ENCODE measurements at places on chromosomes 2 and 18.

DNA sequence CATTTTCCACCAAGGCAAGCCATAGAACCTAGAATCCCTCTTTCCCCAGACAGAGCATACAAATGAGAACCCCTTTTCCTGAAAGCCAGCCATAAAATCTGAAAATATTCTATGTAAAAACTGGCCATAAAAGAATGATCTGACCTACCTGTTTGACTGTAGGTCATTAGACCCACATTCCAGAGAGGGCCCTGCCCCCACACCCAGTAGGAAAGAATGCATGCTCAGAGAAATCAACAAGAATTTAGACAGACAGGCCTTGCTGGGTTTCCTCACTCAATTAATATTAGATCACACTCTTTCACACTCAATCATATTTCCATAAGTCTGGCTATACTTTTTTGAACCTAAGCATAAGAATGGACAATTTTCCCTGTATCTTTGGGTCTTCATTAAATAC lies 929.5 kb downstream of the ERBB4 start:
- DNase-seq = no peak

DNA sequence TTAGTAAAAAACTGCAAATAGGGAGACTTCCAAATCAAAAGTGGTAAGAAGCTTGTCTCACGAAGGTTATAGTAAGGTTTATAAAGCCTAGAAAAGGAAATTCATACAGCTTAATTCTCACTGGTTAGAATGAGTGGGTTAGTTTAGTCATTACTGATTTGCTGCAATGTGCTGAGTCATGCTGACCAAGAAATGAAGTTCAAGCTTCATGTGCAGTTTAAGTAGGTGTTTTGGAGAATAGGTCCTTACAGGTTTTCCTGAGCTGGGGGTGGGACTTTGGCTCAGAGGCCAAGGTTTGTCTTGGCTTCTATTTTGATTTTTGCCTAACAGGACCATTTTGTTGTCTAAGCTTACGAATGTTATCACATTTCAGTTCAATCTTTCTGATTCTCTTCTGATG lies 15.1 kb downstream of the CLIP4 start:
- DNase-seq = peak; percentile 68

GRCh38 chr2:4354678-4355077 lies 651.3 kb downstream of the DCDC2C start:
- no peak for DNase-seq

- no peak for DNase-seq
Observed at GRCh38 chr2:66957677-66958076, 439.5 kb upstream of the ETAA1 start.

- no peak for DNase-seq
Observed at GRCh38 chr18:69596345-69596744, 195.7 kb downstream of the DOK6 start.

DNA sequence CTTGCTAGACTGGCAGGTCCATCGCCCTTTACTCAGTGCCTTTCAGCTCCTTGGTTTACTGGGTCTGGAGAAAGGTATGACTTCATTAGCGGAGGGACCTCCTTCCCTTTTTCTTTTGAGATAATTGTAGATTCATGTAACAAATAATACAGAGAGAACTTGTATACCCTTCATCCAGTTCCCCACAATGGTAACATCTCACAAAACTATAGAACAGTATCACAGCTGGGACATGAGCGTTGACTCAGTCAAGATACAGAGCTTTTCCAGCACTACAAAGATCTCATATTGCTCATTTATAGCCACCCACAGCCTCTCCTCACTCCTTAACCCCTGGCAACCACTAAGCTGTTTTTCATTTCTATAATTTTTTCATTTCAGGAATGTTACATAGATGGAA lies 59.8 kb downstream of the ZNF532 start:
- no peak for DNase-seq

GRCh38 chr2:238296638-238297457 lies 8.4 kb upstream of the PER2 start:
- no peak for DNase-seq

DNA sequence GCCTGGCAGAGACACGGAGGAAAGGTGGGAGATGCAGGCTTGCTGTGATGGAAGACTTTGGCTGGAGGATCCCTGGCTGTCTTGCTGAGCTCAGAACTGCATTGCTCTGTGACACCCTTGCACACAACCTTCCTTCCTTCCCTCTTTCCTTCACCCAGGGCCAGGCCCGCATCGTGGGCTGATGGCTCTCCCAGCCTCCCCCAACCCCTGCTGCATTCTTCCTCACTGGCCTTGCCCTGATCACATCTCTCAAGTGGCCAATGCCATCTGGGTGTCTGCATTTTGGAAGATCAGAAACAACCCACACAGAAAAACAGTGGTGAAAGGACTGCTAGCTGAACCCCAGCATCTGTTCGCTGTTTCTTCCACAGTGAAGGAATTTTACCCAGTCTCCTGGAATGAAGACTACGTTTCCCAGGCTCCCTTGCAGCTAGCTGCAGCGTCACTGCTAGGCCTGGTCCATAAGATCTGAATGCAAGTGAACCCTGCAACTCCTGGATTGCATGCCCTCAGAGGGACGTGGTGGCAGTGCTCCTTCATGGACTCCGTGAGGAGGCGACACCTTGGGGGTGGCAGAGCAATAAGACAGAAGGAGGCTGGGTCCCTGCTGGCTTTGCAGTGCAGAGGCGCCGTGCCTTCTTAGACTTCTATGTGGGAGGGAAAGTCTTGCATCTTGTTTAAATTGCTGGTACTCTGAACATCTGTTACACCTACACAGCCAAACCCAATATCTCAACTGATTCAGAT lies 78.9 kb upstream of the YWHAQ start:
- DNase-seq = no peak

DNA sequence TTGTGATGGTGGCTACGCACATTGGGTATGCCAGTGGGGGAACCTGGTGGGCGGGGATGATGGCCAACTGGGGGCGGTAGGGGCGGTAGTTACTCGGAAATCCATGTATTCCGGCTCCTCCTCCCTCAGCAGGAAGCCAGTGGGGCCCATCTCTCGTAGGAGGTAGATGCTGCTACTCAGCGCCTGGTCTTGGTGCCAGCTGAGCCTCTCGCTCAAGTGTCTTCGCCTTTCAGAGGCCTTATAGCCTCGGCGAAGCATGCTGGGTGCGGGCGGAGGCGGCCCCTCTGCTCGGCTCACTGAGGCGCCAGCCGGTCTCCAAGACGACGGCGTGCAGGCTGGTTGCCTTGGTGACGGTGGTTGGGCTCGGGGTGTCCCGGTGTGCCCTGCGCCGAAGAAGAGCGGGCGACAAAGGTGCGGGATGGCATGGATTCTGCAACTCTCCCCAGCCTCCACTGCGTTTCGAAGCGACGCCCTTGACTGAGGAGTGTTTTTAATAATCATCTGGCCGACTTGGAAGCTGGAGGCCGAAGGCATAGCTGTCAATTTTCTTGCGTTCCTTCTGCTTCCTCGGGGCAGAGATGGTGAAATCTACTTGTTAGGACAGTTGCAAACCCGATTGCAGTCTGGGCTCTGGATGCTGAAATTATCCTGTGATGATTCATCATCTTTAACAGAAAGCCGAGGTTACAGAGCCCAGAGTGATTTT lies at the start of gene ZSWIM2:
ZSWIM2 (minus strand) TSS at position 298 of the 706 bp plus-strand sequence; CDS start at position 258, 40 bp downstream.
- peak; percentile 83 for DNase-seq

GRCh38 chr2:66753660-66754059 lies 318.7 kb downstream of the MEIS1 start:
- DNase-seq = no peak

DNA sequence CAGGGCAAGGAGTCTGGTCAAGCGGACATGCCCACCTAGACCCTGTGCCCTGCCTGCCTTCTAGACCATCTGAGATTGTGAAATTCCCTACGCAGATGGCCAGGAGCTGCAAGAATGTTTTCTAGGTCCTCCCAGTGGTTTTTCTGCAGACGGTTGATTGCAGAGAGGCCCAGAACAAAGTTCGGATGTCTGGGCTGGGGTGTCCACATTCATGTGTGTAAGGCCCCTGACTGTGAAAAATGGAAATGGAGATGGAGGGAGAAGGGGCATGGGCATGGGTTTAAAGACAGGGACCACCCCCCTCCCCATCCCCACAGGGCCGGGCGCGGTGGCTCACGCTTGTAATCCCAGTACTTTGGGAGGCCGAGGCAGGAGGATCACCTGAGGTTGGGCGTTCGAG lies 11.8 kb downstream of the ARHGAP25 start:
- no peak for DNase-seq

DNA sequence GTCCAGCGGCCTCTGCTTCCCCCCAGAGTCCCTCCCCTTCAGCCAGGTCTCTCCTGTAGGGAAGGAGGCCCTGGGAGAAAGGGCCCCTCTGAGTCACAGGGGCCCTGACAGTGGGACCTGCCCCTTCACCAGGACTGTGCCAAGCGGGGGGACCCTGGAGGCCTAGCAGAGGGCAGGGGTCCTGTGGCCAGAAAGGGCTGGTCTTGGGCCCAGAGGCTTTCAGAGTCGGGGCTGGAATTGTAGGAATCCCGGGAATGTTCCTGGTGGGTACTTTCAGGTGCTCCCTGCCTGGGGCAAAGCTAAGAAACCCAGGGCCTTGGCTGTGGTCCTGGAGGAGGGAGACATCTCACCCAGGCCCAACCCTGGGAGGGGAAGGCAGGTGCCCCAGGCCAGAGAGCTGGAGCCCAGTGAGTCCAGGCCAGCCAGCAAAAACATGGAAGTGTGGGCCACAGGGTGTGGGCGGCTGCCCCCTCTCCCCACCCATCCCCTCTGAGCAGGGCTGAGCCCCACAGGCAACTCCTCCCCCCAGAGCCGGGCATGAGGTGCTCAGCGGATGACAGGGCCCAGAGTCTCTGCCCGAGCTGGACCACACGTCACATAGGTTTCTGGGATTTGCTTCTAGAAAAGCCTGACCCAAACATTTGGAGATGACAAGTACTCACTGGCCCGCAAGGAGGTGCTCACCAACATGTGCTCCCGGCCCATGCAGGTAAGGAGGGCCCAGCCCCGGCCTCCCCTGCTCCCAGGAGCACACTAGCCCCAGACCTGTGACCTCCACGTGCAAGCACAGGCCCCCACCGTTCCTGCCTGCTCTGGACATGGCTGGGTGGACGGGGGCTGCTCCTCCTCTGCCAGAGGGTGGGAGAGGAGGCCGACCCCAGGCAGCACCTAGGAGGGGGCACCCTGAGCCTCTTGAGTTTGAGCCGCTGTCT lies 48.2 kb upstream of the ALPP start:
- peak; percentile 92 for DNase-seq

- DNase-seq = peak; percentile 25
Observed at GRCh38 chr18:50099725-50100407, 95.1 kb downstream of the MYO5B start.

- DNase-seq = no peak
Observed at GRCh38 chr18:11714244-11714918, 25.3 kb downstream of the GNAL start.

GRCh38 chr2:110107092-110108079 lies 8.2 kb downstream of the MALL start:
- DNase-seq = peak; percentile 40

DNA sequence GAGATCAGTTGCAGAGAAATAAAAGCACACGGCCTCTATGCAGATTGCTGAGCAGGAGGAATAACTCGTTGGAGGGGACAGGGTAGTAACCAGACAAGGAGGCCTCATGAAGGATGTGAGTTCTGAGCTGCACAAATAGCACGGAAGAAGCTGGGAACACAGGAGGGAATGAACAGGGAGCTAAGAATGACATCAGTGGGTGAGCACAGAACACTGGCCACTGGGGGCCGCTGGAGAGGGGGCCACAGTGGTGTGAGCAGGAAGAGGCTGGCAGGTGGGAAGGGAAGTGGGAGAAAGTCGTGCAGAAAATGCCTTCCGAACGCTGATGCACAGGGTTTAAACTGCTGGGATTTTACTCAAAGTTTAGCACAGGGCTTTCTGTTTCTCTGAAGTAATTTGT lies 61.0 kb downstream of the ZAP70 start:
- DNase-seq = peak; percentile 5

DNA sequence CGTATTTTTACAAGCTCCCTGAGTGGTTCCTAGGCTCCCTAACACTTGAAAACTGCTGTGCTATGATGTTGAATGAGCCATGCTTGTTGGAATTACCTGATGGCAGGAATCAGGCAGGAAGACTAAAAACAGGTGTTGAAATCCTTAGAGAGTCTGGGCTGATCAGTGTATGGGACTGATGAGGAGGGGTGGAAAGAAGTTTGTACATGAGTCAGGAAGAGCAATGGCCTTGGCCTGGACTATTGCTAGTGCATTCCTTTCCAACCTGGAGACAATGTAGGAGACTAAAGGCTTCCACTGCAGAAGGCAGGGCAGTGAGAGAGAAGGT lies 25.0 kb upstream of the TMBIM1 start:
- peak; percentile 4 for DNase-seq

DNA sequence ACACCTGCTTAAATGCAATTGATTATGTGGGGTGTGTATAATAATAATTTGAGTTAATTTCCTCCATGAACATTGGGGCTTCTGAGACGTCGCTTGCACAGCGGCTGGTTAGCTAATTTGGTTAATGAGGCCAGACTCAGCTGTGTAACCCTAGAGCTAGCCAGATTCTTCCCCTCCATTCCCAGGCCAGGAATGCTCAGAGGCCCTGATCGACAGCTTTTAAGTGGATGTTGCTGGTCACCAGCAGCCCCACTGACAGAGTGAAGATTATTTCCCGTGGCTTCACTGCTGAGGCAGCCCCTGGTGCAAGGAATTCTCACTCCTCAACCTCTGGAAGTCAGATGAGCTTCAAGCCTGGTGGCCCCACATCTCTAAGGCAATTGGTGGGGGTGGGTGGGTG lies 12.4 kb upstream of the EPAS1 start:
- DNase-seq = no peak

DNA sequence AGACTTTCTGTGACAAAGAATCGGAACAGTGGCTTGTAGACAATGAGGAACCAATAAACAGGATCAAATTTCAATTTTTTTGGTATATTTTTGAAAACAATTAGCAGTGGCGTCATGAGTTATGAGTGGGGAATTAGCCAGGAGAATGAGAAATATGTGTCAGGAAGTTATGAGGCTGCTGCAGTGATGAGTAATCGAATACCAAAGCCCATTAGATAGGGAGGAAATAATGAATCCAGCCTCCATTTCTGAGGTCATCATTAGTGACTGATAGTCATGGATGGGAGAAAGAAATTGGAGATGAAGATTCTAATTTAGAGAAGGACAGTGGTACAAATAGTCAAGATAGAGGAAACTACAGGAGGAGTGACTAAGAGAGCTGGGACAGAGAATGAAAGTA lies 673.1 kb upstream of the VRK2 start:
- DNase-seq = peak; percentile 86

DNA sequence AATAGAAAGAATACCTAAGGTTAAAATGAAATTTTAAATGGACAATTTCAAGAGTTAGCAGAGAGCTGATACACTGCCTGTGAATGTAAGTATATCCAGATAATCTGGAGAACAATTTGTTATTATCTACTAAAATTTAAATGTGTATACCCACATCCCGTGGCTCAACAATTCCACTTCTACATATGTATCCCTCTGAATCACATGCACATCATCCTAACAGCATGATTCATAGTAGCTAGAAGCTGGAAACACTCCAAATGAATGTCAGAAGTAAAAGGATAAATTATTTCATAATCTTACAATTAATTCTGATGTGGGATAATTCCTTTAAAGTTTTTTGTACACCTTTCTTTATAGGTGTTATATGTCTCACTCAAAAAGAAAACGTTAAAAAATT lies 87.9 kb downstream of the CNTNAP5 start:
- no peak for DNase-seq

DNA sequence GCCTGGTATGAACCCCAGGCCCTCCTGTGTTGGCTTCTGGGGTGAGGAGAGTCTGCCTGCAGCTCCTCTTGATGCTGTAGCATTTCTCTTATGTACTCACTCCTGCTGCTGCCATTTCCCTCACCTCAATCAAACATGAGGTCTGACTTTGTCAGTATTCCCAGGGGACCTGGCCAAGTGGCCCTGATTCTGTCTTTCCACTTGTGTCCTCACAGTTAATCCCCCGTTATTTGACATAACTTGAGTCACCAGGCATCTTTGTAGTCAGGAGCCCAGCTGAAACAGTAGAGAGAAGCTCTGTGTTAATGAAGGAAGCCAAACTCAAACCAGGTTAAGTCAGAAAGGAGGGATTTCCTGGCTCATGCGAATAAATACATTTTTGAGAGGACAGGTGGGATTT lies 55.0 kb downstream of the SLC9A2 start:
- no peak for DNase-seq
